ENCODE measurements at places on chromosomes 7 and 10.

- no peak for DNase-seq
Observed at GRCh38 chr7:44104860-44105771, 971 bp downstream of the AEBP1 start.

- DNase-seq = peak; percentile 33
Observed at GRCh38 chr10:98045785-98046389, 15.5 kb upstream of the CRTAC1 start.

GRCh38 chr7:156504687-156505545 is 135.7 kb upstream of the RNF32 start:
- DNase-seq = no peak

GRCh38 chr7:142571581-142571980 is 177.7 kb upstream of the PRSS1 start:
- no peak for DNase-seq

DNA sequence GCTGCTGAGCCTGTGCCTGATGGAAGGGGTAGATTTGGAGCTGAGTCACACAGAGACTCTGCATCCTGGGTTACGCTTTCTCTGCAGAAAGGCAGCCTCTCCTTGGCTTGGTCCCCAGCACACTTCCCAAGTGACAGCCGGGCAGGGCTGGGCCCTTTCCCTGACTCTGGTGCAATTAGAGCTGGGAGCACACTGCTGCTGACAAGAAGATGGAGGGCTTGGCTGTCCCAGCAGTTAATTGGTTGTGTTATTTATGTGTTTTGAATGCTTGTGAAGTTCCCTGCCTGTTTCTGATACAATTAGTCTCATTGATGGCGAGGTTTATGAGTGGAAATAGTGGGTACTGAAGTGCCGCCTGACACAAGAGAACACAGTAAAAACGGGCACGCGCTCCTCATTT is 123.6 kb downstream of the TCERG1L start:
- DNase-seq = no peak
